ENCODE measurements at places on chromosomes 7 and 10. TPM values are rescaled to one million over a fixed set of nuclear protein-coding genes. Genes with fewer than 3 reads are reported as not detected.

OR2A12 gene
- total RNA-seq, result not detected

ZNF804B gene
- total RNA-seq, result not detected

RPS24 gene
- 2,147 TPM for total RNA-seq

NEUROD6 gene
- not detected for total RNA-seq

TMEM176A gene
- total RNA-seq, result 12.9 TPM

HEPACAM2 gene
- not detected for total RNA-seq

STEAP1 gene
- total RNA-seq, result 0.84 TPM

ADIRF gene
- total RNA-seq, result 20.4 TPM

- no peak overlapping the region for H3K4me3 ChIP-seq
- no peaks in the 10 kb centered on the region for H3K27me3 ChIP-seq
- H3K4me1 ChIP-seq, result no peaks in the 10 kb centered on the region
These were observed 316.0 kb downstream of the AGMO start for GRCh38 chr7:15245831-15246230.

GRCh38 chr7:99422186-99422585, 13.4 kb downstream of the BUD31 start:
- H3K4me3 ChIP-seq, result no peak overlapping the region
- H3K27me3 ChIP-seq, result no peaks in the 10 kb centered on the region
- no peaks in the 10 kb centered on the region for H3K4me1 ChIP-seq
- peaks cover 70% of the 10 kb centered on the region for H3K36me3 ChIP-seq
- no peak for DNase-seq

DNA sequence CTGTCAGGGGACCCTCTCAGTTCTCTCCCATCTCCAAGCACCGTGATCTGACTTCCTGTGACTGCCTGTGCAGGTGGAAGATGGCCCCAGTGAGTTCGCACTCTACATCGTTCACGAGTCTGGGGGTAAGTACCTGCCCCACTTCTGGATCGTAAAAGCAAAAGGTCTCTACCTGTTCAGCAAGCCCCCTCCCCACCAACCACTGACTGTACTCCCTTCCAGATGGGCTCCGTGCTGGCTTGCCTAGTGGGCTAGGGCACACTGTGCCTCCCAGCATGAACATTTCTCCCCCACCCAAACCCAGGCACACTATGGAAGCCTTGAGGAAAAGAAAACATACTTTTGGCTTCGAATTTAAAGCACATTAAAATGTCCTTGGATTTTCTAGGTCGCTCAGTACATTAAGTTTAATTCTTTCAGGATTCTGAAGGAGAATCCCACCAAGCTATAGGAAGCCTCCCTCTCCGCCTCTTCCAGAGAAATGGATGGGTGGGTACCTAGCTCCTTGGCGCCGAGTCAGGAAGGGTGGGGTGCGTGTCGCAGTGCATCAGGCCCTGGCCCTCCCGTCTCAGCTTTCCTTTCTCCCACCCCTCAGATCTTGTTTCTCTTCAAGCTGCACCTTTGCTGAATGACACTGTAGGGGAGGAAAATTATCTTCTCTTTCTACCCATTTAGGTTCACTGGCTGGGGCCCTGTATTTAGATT, 11.0 kb upstream of the ZNF22 start:
- no peaks in the 10 kb centered on the region for H3K36me3 ChIP-seq
- DNase-seq, result no peak
- peaks cover 41% of the 10 kb centered on the region for H3K4me1 ChIP-seq

DNA sequence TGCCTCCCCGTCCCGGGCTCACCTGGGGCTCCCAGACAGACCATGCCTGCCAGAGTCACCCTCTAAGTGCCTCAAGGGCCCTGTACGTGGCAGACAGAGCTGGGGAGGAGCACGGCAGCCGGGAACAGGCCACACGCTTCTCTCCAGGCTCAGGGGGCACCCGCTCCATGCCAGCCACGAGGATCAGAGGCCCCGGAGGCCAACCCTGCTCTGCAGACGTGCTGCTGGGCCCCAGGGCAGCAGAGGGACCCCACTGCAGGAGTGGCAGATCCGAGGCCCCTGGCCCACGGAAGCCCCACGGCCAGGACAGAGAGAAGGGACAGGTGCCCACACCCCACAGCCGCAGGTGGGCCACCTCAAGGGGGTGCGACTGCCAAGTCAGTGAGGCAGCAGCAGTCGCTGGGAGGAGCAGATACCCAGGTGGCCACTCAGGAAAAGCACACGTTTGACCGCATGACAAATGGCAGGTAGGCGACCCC, 58.4 kb upstream of the TNRC18 start:
- H3K4me1 ChIP-seq, result peaks cover 11% of the 10 kb centered on the region
- H3K36me3 ChIP-seq, result no peaks in the 10 kb centered on the region
- DNase-seq, result no peak
- H3K27me3 ChIP-seq, result no peaks in the 10 kb centered on the region
- no peak overlapping the region for H3K27ac ChIP-seq

- no peaks in the 10 kb centered on the region for H3K27me3 ChIP-seq
- H3K36me3 ChIP-seq, result no peaks in the 10 kb centered on the region
- no peaks in the 10 kb centered on the region for H3K4me1 ChIP-seq
These were observed 169.2 kb downstream of the CTTNBP2 start for GRCh38 chr7:117704063-117704462.

DNA sequence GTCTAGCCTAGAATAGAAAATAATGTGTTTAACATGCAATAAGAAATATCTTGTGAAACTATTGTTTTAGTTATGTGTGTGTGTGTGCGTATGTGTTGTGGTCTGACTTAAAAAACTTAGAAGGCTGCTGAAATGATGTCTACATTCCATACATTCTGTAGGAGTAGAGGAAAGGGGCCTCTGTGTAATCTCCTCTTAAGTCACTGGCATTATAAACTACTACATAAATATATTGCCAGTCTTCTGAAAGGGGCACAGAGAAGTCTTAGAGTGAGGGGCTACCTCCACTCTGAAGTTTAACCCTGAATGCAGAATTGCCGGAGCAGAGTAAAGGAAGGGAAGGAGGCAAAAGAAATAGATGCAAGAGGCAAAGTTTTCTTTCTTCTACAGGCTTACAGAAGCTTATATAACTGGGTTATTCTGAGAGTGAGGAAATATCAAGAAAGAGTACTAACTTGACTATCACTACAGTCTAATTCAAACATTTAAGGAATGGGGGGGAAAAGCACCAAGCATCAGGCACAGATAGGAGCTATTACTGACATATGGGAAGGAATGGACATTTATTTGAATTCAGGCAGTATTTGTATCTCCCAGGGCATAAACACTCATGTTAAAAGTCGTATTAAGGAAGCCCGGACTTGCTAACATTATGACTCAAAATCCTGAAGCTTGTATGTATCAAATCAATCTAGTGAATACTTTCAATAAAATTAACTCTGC, 75.7 kb downstream of the DNAJC1 start:
- no peaks in the 10 kb centered on the region for H3K36me3 ChIP-seq
- H3K4me3 ChIP-seq, result no peak overlapping the region
- no peak for DNase-seq
- H3K4me1 ChIP-seq, result no peaks in the 10 kb centered on the region
- H3K27ac ChIP-seq, result no peak overlapping the region

GRCh38 chr10:51892965-51893658, 193.7 kb upstream of the CSTF2T start:
- H3K27me3 ChIP-seq, result no peaks in the 10 kb centered on the region
- no peak overlapping the region for H3K4me3 ChIP-seq
- no peaks in the 10 kb centered on the region for H3K4me1 ChIP-seq
- no peak overlapping the region for H3K27ac ChIP-seq
- no peak for DNase-seq
